Stomach (tissue), 19 donors: ENCODE measurements at places on chromosomes 5 and 9. TPM values are rescaled to one million over a fixed set of nuclear protein-coding genes. Genes with fewer than 3 reads are reported as not detected.

Gene DMGDH
- 5.3 TPM for total RNA-seq

DNA sequence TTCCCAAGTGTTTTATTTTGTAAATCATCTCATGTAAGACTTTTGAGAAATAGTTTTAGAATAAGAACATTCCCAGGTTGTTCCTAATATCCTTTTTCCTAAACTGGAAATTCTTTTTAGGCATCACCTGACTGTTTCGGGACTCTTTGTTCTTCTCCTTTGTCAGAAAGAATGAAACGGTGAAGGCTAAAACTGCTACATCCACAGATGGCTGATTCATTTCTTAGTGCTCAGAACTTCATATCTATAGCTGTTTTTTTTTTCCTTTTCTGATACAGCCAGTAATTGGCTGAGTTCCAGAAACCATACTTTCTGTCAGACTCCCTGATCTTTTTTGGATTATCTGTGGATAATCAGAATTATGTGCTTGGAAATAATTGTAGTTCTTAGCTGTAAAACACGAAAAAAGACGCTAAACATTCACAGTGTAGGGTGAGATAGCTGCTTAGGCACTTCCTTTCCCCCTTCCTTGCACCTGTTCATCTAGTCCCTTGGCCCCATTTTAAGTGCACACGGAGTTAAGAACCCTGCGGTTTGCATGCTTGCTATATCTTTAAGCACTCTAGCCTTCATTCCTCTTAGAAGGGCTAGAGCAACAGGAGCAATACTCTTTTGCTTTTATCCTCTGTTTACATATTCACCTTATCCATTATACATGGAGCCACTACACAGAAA is 283.9 kb downstream of the PJA2 start:
- no peak overlapping the region for H3K4me3 ChIP-seq
- H3K4me1 ChIP-seq = no peaks in the 10 kb centered on the region
- H3K27ac ChIP-seq = no peak overlapping the region
- no peak for DNase-seq

GRCh38 chr5:74316064-74316603 is 324.4 kb downstream of the ENC1 start:
- no peak overlapping the region for H3K4me3 ChIP-seq
- no peaks in the 10 kb centered on the region for H3K4me1 ChIP-seq
- no peaks in the 10 kb centered on the region for H3K36me3 ChIP-seq
- no peaks in the 10 kb centered on the region for H3K27me3 ChIP-seq
- no peak for DNase-seq

GRCh38 chr5:39274398-39275085 is 55.2 kb upstream of the FYB1 start:
- H3K4me3 ChIP-seq = no peak overlapping the region
- peak; percentile 21 for DNase-seq
- no peaks in the 10 kb centered on the region for H3K27me3 ChIP-seq
- no peaks in the 10 kb centered on the region for H3K4me1 ChIP-seq
- peak overlapping the region; percentile 77 for H3K27ac ChIP-seq
- H3K36me3 ChIP-seq = no peaks in the 10 kb centered on the region

DNA sequence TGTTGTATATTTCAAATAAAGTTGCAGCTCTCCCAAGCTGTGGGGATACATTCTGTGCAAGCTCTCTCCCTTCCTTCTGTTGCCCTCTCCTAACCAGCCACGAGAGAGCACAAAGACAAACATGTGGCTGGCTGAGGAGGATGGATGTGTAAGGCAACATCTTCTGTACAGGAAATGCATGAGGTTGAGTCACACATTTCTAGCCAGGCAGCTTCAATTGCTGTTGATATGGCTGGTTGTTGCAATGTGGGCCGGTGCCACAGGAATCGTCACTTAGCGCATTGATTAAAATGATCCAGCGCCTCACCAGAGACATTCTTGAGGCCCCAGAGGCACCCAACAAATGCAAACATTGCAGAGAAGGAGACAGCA is 207.1 kb downstream of the ICE1 start:
- no peak for DNase-seq
- H3K4me1 ChIP-seq = peaks cover 2% of the 10 kb centered on the region
- no peak overlapping the region for H3K27ac ChIP-seq
- H3K36me3 ChIP-seq = no peaks in the 10 kb centered on the region
- no peaks in the 10 kb centered on the region for H3K27me3 ChIP-seq
- H3K4me3 ChIP-seq = no peak overlapping the region

- no peak for DNase-seq
- peaks cover 33% of the 10 kb centered on the region for H3K27me3 ChIP-seq
- peak overlapping the region; percentile 74 for H3K4me3 ChIP-seq
- peaks cover 42% of the 10 kb centered on the region for H3K4me1 ChIP-seq
These were observed 1.3 kb downstream of the PCSK5 start for GRCh38 chr9:75891771-75892215.

- peaks cover 14% of the 10 kb centered on the region for H3K27me3 ChIP-seq
- no peak overlapping the region for H3K4me3 ChIP-seq
- DNase-seq = no peak
- no peaks in the 10 kb centered on the region for H3K36me3 ChIP-seq
- no peaks in the 10 kb centered on the region for H3K4me1 ChIP-seq
- H3K27ac ChIP-seq = no peak overlapping the region
These were observed 15.6 kb downstream of the PLEKHG4B start for GRCh38 chr5:107526-107925.

- H3K27ac ChIP-seq = no peak overlapping the region
- DNase-seq = no peak
- no peaks in the 10 kb centered on the region for H3K36me3 ChIP-seq
- H3K4me3 ChIP-seq = no peak overlapping the region
- H3K27me3 ChIP-seq = no peaks in the 10 kb centered on the region
These were observed 79.7 kb downstream of the TSPAN17 start for GRCh38 chr5:176726746-176727527.

- H3K36me3 ChIP-seq = peaks cover 6% of the 10 kb centered on the region
- H3K27ac ChIP-seq = no peak overlapping the region
- no peak overlapping the region for H3K4me3 ChIP-seq
These were observed 11.5 kb downstream of the CCDC127 start for GRCh38 chr5:206406-206805.

- H3K4me3 ChIP-seq = no peak overlapping the region
- H3K4me1 ChIP-seq = peaks cover 10% of the 10 kb centered on the region
- no peaks in the 10 kb centered on the region for H3K36me3 ChIP-seq
These were observed 5.0 kb downstream of the DMRT3 start for GRCh38 chr9:981491-981898.

Gene PAEP
- total RNA-seq = not detected

DNA sequence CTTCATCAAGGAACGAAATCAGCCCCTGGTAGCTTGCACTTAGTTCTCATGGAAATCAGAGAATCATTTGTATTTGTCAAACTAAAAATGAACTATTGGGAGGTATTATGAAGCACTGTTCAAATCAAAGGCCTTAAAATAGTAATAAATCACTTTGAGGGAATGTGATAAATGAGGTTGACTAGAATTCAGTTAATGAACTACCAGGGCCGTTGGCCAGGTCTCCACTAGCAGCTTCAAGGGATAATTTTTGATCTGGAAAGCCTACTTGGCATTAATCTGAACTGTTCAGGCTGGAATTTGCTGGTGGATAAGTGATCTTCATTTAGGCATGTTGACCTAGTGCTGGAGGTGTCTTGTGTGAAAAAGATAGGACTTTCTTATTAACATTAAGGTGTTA is 76.4 kb upstream of the GPR151 start:
- no peaks in the 10 kb centered on the region for H3K4me1 ChIP-seq
- H3K4me3 ChIP-seq = no peak overlapping the region
- DNase-seq = peak; percentile 25
- no peak overlapping the region for H3K27ac ChIP-seq

DNA sequence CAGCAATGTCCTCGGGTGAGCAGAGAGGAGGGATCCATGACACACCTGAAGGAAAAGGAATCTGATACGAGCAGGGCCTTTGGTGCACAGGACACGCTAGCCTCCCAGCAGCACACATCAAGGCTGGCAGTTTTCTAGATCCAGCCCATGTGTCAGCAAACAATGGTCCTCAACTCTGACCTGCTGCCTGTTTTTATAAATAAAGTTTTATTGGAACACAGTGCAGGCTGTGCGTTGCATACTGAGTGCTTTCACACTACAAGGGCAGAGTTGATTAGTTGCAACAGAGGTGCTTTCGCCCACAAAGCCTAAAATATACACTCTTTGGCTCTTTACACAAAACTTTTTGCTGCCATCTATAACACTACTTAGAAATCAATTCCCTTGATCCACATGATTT is 147.1 kb downstream of the MYO10 start:
- peaks cover 22% of the 10 kb centered on the region for H3K4me1 ChIP-seq
- no peak overlapping the region for H3K4me3 ChIP-seq
- H3K27ac ChIP-seq = no peak overlapping the region
- H3K27me3 ChIP-seq = no peaks in the 10 kb centered on the region
- H3K36me3 ChIP-seq = peaks cover 19% of the 10 kb centered on the region

GRCh38 chr5:127878174-127878750 is 175.1 kb downstream of the CCDC192 start:
- H3K4me1 ChIP-seq = peaks cover 14% of the 10 kb centered on the region
- H3K4me3 ChIP-seq = no peak overlapping the region
- H3K27ac ChIP-seq = no peak overlapping the region

GRCh38 chr5:55227664-55228430 is 732 bp upstream of the MCIDAS start:
- H3K36me3 ChIP-seq = no peaks in the 10 kb centered on the region
- H3K4me3 ChIP-seq = peak overlapping the region; percentile 77
- H3K4me1 ChIP-seq = peaks cover 53% of the 10 kb centered on the region
- H3K27ac ChIP-seq = peak overlapping the region; percentile 82
- DNase-seq = no peak

GRCh38 chr5:151719228-151720000 is 32.7 kb upstream of the SPARC start:
- H3K4me3 ChIP-seq = no peak overlapping the region
- no peaks in the 10 kb centered on the region for H3K36me3 ChIP-seq
- H3K4me1 ChIP-seq = no peaks in the 10 kb centered on the region
- peak overlapping the region; percentile 51 for H3K27ac ChIP-seq
- no peaks in the 10 kb centered on the region for H3K27me3 ChIP-seq

Gene TAS2R1
- not detected for total RNA-seq

Gene IRX2
- total RNA-seq = 63.8 TPM

- no peak overlapping the region for H3K4me3 ChIP-seq
- no peaks in the 10 kb centered on the region for H3K36me3 ChIP-seq
- no peak overlapping the region for H3K27ac ChIP-seq
- no peaks in the 10 kb centered on the region for H3K27me3 ChIP-seq
These were observed 40.5 kb downstream of the ALG2 start for GRCh38 chr9:99181206-99181605.

DNA sequence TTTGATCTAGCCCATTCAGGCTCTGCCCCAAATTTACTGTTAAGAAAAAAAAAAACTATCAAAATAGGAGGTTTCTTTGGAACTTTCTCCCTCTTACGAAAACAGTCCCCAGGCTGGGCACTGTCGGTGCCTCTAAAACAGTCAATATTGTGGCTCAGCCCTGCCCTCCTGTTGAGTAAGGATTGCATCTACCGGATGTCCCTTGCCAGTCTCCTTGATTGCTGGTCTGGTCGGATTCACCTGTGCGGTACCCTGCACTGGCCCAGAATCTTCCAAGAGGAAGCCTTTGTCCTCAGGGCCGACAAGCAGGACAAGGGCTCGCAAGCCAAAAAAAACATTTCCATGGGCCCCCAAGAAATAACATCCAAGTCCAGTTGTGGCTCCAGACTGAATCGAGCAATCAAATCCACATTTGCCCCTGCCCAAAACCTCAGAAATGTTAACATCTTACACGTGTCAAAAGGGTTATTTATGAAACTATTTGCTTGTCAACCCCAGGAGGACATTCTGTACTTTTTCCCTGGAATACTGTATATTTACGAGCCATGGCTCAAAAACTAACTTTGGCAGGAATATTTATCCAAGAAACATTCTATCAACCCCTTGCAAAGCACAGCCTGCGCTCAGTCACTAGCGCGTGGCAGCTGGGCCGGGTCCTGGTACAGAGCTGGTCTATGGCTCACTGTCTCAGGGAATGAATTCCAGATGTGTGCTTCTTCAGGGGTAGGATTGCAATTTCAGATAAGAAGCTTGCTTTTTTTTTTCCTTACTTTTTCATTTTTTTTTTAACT is 129.2 kb upstream of the ADRA1B start:
- no peak overlapping the region for H3K27ac ChIP-seq
- peaks cover 3% of the 10 kb centered on the region for H3K27me3 ChIP-seq
- no peaks in the 10 kb centered on the region for H3K36me3 ChIP-seq
- H3K4me3 ChIP-seq = no peak overlapping the region
- DNase-seq = peak; percentile 18

Gene HAVCR2
- not detected for total RNA-seq

GRCh38 chr5:67211926-67212325 is 15.3 kb upstream of the CD180 start:
- peaks cover 30% of the 10 kb centered on the region for H3K4me1 ChIP-seq
- H3K27me3 ChIP-seq = no peaks in the 10 kb centered on the region
- no peak overlapping the region for H3K4me3 ChIP-seq
- no peak for DNase-seq

Gene SIMC1
- total RNA-seq = 24.2 TPM

DNA sequence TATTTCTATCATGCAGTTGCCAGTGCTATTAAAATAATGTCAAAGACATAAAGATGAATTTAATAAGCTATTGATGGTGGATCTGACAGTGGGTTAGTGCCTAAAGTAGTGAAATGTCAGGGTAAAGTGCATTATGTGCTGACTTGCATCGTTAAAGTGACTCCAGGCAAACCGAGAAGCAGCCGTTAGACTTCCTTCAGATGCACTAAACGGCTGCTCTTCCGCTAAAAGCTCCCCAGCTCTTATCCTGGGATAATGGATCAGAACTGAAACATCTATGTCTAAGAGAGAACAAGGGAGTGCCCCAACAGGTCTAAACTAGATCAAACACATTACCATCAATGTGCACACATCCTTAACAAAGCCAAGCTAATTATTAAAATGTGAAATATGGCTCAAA is 468.2 kb downstream of the NTRK2 start:
- H3K4me1 ChIP-seq = no peaks in the 10 kb centered on the region
- no peaks in the 10 kb centered on the region for H3K27me3 ChIP-seq
- no peak for DNase-seq
- no peak overlapping the region for H3K27ac ChIP-seq

- no peaks in the 10 kb centered on the region for H3K36me3 ChIP-seq
- H3K27me3 ChIP-seq = no peaks in the 10 kb centered on the region
- peaks cover 33% of the 10 kb centered on the region for H3K4me1 ChIP-seq
- no peak for DNase-seq
- H3K4me3 ChIP-seq = no peak overlapping the region
These were observed 135.9 kb downstream of the SLIT3 start for GRCh38 chr5:169165052-169165451.

GRCh38 chr9:88776717-88777497 is 214.4 kb upstream of the S1PR3 start:
- DNase-seq = no peak
- no peaks in the 10 kb centered on the region for H3K36me3 ChIP-seq
- no peaks in the 10 kb centered on the region for H3K27me3 ChIP-seq
- H3K4me3 ChIP-seq = no peak overlapping the region
- H3K27ac ChIP-seq = no peak overlapping the region

- H3K4me1 ChIP-seq = no peaks in the 10 kb centered on the region
- no peak overlapping the region for H3K27ac ChIP-seq
- no peaks in the 10 kb centered on the region for H3K27me3 ChIP-seq
- no peak for DNase-seq
These were observed 12.3 kb downstream of the MAST4 start for GRCh38 chr5:66608501-66608900.

Gene SLC34A1
- not detected for total RNA-seq
